Cortex of kidney (tissue), 1 donor: ENCODE measurements at places on chromosomes 12 and 14.

- DNase-seq = no peak
These were observed 21.1 kb upstream of the CORO1C start for GRCh38 chr12:108752387-108752786.

DNA sequence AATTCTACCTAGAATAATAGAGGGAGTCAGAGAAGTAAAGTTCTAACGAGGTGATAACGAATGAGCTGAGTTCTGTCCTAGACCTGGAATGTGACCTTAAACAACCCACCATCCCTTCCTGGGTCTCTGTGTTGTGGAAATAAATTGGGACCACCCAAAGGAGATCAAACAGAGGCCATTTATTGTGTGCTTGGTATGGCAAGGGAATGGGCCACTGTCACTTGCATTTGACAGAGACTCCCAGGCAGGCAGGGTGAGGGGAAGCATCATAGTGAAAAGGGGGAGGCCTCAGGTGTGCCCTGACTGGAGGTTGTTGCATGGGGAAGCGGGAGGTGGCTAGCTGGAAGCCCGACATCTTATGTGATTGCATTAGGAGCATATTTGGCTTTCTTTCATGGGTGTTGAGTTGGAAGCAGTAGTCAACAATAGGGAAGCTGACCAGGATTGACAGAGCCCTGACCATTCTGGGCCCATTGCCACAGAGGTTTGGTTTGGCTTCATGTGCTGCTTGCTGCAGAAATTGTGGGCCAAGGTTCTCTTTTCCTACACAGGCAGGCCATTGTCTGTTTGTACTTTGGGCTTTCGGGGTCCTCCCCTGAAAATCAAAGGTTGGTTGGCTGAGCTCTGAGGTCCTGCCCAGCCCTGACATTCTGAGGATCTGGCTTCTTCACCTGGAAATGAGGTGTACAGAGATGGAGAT is 17.6 kb upstream of the FAM181A start:
- no peak for DNase-seq

DNA sequence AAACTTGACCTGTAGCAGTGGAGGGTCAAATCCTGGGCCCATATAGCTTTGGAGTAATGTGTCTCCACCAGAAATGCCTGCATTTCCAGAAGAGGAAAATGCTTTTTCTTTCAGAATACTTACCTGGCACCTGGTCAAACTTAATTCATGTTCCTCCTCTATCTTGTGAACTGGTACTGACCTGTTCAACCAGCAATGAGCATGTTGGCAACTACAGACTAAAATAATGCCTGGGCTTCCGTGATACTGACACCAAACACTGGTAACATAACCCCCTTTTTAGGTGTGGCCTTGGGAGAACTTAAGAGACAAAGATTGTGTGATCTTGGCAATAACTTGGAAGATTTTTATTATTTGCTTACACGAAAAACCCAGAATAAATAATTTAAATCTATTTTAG is 23.8 kb upstream of the MGST1 start:
- DNase-seq = no peak

DNA sequence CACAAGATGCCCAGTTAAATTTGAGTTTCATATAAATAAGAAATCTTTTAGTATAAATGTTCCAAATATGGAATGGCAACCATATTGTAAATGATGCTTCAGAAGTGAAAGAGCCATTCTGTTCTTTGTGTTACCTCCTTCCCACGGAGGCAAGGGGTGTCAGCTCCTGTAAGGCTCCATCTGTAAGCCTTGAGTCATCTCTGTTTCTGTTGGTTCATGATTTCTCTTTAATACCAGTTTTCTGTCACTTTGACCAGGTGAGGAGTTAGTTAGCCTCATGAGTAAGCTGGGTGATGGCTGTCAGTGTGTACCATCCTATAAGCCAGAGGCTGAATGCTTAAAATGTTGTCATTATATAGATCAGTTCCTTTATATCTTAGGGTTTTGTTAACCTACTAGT is 61.9 kb downstream of the TMEM30B start:
- no peak for DNase-seq

- DNase-seq = no peak
These were observed 1.6 kb downstream of the STAB2 start for GRCh38 chr12:103588680-103589079.

DNA sequence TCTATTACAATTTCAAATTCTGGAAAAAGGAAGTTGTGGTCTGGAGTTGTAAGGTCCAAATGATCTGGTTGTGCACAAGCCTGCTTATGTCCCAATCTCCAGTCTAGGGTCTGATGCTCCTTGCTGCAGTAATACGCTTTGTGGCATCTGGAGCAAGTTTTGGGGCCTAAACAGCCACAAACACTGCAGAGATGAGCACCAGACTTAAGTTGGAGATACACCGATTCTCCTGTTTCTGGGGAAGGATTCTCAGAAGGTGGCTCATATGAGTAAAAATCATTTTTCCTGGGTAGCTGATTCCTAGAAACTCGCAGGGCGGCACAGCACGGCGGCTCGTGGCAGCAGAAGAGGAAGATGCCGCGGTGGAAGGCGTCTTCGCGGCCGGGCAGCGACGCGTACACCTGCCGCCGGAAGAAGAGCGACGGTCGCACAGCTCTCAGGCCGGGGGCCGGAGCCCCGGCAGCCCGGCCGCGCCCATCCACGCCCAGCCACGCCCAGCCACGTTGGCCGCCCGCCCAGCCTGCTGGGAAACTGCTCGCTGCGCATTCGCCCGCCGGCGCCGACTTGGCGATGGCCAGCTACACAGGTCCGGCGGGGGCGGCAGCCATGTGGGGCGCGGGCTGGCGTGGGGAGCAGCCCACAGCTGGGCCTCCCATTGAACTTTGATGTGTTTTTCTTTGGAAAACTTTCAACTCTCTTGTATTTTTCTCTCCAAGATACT is 129.0 kb downstream of the ASCL4 start:
- DNase-seq = no peak

DNA sequence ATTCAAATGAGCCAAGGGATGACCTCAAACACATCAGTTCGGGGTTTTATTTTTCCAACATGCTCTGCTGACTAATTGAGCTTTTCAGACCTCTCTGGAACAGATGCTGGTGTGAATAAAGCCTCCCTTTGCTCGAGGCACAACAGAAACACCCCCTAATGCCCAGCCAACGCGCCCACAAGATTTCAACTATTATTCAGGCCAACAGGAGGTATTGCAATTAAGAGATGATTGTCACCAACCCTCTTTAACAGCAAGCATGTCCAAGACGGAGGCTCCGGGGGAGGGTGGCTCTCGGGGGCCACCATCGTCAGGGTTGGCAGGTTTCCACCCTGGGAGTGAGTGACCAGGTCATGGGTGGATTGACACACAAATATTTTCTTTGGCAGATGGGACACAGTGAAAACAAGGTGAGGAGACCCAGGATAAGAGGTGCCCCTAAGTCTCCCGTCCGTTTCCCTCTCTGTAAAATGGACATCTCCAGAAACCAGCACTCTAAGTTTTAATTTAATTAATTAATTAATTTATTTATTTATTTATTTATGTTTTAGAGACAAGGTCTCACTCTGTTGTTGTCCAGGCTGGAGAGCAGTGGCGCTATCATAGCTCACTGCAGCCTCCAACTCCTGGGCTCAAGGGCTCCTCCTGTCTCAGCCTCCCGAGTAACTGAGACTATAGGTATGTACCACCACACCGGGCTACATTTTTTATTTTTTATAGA is 56.1 kb downstream of the MAP1LC3B2 start:
- DNase-seq = no peak

DNA sequence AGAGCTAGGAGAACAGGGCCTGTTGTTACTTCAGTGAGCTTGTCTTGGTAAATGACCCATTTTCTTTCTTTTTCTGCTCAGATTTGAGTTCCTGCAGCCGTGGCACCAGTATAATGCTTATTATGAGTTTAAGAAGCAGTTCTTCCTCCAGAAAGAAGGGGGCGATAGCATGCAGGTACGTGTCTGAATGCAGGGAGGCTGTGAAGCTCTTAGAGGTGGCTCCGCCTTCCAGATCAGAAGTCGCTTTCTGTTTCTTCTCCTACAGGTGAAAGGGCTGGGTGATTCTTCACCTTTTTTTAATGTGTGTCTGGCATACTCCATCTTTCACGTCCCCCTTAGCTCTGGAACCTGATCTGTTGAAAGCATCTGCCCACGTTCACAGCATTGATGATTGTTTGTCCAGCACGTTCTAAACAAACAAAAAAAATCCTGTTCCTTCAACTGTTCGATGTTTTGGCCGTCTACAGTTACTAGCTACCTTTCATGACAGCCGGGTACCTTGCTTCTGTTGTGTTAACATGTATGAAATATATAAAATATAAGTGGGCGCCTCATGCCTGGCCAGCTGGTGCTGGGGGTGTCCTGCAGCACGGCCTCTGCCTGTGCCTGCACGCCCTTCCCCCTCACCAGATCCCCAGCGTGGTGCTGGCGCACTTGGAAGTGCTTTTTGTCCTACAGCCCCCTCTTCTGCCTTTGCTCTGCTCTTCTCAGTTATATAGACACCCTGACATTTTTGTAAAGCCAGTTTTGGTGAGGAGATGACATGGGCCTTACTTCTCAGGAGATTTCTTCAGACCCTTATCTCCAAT is 44.6 kb downstream of the SFSWAP start:
- DNase-seq = no peak

GRCh38 chr12:123914726-123915333 is 57.8 kb downstream of the CCDC92 start:
- no peak for DNase-seq

DNA sequence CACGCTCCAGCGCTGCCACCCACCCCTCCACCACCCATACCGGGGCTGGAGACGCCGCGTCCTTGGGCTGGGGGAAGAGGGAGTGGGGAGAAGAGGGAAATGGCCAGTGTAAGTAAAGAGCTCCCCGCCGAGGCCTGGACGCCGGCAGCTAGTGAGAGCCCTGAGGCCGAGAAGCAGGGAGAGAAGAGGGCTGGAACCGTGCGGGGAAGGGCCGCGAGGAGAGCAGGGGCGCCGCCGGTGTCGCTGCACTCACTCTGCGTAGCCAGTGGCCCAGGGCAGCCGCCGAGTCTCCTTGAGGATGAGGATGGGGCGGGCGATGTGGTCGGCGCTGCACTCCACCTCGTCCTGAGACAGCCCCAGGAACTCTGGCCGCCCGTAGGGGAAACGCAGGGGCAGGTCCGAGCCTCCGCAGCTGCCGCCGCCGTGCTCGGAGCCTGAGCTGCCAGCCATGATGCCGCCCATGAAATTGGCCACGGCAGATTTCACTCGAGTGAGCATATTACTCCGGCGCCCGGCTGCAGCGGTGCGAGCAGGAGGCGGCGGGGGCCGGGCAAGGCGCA is 631 bp downstream of the PPM1H start:
- DNase-seq = no peak

- no peak for DNase-seq
These were observed 63.1 kb downstream of the A2M start for GRCh38 chr12:9052610-9053009.

- DNase-seq = no peak
These were observed 688 bp upstream of the NECAP1 start for GRCh38 chr12:8081251-8081920.

- no peak for DNase-seq
These were observed 2.3 kb upstream of the JPH4 start for GRCh38 chr14:23580948-23581281.

- DNase-seq = no peak
These were observed 61.7 kb upstream of the PTPRR start for GRCh38 chr12:70982286-70982685.

GRCh38 chr12:26987634-26988424 is 26.4 kb downstream of the TM7SF3 start:
- no peak for DNase-seq

GRCh38 chr14:90577661-90578282 is 180.9 kb downstream of the CALM1 start:
- no peak for DNase-seq

DNA sequence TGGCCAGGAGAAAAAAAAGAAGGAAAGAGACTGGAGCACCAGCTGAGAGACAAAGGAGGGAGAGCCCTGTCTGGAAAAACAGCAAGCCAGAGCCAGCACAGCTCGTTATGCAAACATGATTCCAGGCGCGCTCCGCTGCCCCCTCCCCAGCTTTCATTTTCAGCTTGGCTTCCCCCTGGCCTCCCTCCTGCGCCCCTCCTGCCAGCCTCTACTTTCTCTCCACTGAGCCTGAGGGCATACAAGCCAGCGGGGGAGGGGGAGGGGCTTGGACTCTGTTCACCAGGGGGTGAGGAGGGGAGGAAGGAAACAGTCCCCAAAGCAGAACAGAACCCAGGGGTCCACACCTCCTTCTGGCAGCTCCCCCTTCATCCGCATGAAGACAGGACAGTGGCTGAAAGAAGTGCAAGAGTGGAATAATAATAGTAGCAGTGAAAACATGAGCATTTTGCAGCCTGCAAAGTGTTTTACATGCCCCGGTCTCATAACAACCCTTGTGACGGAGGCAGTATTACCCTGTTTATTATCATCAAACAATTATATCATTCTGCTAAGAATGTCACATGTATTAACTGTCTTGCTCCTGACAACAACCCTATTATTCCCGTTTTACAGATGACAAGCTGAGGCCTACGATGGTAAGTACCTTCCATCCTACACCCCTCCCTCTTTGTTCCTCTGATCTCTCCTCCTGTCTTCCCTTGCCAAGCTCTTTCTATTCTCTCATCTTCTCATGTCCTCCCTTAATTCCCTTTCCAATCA is 24.2 kb downstream of the SMUG1 start:
- DNase-seq = no peak

DNA sequence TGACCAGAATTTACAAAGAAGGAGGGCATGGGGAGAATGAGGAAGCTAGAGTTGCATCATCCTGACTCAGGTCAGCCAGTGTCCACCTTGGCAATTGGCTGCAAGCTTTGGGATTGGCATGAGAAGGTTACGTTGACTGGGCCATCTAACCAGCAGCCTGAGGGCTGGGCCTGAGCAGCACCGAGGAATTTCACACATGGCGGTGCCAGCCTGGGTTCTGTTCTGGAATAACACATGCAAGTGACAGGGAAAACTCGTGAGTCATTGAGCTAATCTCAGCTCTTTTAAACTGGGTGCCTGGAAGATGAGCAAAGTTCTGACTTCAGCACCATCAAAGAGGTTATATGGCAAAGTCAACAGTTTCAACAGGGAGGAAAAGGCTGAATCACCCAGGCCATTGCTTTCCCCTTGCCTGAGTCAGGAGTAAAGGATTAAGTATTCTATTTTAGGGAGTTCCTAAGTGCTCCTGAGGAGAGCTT is 543.2 kb upstream of the TBX3 start:
- no peak for DNase-seq

- DNase-seq = no peak
These were observed 8.4 kb downstream of the PTHLH start for GRCh38 chr12:27964123-27964522.

DNA sequence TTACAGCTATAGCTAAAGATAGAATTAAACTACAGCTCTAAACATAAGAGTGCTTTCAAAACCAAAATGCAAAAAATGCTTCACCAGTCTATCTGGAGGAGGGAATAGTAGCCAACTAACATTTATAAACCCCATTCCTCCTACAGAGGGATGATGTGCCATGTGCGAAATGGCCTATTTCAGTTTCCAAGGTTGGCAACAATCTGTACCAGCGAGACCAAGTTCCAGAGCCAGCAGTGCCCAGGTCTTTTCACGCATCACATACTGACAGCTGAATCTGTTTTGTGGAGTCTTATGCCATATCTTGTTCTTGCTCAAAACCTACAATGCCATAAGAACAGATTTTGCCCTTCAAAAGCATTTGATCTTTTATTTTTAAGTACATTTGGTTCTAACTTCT is 24.5 kb downstream of the NELL2 start:
- DNase-seq = no peak
